ENCODE measurements at places on chromosomes 7 and 10. TPM values are rescaled to one million over a fixed set of nuclear protein-coding genes. Genes with fewer than 3 reads are reported as not detected.

The EMX2 gene
- 154 TPM for polyA plus RNA-seq

The ZNF804B gene
- 0.40 TPM for polyA plus RNA-seq

The PITX3 gene
- polyA plus RNA-seq: 1.2 TPM

The UPK3B gene
- polyA plus RNA-seq: 2.4 TPM

The CFAP70 gene
- polyA plus RNA-seq: 11.9 TPM

The NCOA4 gene
- polyA plus RNA-seq: 225 TPM

The ANKRD26 gene
- polyA plus RNA-seq: 15.6 TPM

The SFTPD gene
- polyA plus RNA-seq: 0.78 TPM

The DMBT1 gene
- 0.12 TPM for polyA plus RNA-seq

The CRYGN gene
- polyA plus RNA-seq: 5.6 TPM

GRCh38 chr7:44377681-44378421 lies 52.5 kb upstream of the CAMK2B start:
- DNase-seq: no peak

- DNase-seq: no peak
Measured at GRCh38 chr7:87151002-87151728, 1.1 kb upstream of the DMTF1 start.

DNA sequence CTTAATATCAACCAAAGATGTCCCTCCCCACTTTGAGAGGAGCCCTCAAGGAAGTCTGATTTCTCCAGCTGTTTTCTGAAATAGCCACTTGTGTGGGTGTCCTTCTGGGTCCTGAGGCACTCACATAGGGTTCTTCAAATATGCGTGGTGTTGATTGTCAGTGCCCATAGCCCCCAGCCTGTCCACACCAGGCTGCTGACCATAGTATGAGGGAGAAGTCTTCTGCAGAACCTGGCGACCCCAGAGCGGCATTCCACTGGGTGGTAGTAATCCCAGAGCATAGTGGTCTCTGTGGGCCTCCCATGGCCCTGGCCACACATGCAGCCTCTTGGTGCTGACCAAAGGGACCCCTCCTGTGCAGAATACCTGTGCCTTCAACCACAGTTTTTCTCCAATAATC lies 82.7 kb upstream of the MACROH2A2 start:
- no peak for DNase-seq

DNA sequence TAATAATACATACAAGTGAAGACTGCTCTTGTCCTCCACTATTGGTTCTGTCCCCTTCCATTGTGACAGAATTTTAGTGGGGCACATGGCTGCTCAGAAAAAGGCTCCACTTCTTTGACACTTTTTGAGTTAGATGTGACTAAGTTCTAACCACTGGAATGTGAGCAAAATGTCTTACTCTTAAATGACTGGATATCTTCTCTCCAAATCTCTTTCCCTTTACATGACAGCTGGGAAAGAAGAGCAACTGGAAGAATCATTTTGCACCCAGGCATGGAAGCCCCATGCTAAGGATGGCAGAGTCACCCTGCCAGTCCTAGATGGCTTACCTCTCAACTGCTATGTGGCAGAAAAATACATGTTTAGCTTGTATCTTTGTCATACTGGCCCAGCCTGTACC lies 97.7 kb downstream of the CACNA2D1 start:
- DNase-seq: no peak

DNA sequence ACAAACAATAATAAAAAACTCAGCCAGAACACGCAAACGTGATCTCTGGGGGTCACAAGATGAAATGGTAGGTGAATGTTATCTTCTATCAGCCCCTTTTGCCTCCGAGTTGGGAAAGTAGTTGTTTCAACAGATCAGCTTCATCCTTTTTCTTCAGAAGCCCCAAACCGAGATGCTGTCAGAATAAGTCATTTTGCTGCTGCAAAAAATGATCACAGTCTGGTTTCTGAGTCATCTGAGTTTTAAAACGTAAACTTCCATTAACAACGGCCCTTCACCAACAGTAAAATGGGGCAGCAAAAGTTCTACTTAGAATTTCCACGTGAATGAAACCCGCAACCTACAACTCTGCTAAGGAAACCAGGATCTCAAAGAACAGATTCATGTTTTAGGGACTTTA lies 44.9 kb downstream of the JCAD start:
- no peak for DNase-seq

- no peak for DNase-seq
Measured at GRCh38 chr10:54702583-54703485, 98.2 kb downstream of the PCDH15 start.

DNA sequence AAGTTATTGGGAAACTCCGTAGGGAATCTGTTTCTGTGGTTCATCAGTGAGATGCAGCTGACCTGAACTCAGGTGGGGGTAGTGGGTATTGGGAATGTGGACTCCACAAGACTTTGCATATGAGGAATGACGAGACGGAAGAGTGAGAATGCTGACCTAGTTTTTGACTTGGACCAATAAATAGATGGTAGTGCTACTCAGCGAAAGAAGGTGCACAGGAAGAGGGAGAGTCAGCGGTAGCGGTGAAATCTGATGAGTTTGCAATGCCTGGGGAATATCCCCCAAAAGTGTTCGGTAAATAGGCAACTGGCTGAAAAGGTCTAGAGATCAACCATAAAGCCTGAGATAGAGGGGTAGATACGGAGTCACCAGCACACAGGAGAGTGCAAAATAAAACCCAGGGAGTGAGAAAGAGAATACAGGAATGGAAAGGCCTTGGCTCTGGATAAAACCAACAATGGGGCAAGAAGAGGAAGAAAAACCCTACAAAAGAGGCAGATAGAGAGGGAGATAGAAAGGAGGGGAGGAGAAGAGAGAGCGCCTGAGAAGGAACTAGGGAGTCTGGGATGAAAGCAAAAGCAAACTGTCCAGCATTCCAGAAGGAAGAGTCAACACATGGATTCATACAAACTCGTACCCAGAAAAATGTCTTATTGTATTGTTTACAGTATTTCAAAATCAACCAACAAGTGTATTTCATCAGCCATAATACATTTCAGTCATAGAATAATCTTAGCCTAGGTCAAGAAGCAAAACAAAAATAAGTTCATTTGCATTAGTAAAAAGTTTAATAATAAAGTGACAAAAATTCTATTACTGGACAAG lies 5.4 kb downstream of the ARHGAP21 start:
- no peak for DNase-seq

GRCh38 chr7:158702196-158702595 lies 2.4 kb downstream of the NCAPG2 start:
- no peak for DNase-seq

GRCh38 chr7:151311294-151311864 lies 30.2 kb upstream of the NUB1 start:
- no peak for DNase-seq

DNA sequence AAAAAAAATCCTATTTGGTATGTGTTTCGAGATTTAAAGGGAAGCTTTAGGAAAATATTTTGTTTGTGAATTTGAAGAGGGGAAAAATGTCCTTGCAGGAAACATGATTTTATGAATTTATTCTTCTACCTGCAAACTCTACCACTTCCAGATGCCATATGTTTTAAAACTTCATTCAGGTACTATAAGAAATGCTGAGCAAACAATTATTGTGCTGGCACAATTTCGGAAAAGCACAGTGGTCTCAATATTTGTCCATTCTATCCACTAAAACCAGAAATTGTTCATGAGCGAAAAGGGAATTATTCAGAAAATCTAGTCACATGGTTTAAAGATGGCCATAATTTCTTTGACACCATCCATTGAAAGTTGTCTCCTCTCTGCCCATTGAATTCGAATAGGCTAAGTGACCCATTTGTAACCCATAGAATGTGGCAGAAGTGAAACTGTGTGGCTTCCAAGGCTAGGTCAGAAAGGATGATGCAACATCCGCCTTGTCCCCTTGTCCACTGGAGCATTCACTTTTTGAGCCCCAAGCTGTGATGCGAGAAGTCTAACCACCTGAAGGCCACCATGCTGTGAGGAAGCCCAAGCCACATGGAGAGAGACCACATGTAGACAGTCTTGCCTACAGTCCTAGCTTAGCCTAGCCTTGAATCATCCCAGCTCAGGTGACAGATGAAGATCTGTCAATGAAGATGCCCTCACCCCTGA lies 189.8 kb upstream of the PRKCQ start:
- DNase-seq: no peak

- DNase-seq: no peak
Measured at GRCh38 chr7:100007887-100008286, 7.5 kb upstream of the ZKSCAN1 start.

- no peak for DNase-seq
Measured at GRCh38 chr7:71990138-71990462, 422.0 kb downstream of the CALN1 start.

DNA sequence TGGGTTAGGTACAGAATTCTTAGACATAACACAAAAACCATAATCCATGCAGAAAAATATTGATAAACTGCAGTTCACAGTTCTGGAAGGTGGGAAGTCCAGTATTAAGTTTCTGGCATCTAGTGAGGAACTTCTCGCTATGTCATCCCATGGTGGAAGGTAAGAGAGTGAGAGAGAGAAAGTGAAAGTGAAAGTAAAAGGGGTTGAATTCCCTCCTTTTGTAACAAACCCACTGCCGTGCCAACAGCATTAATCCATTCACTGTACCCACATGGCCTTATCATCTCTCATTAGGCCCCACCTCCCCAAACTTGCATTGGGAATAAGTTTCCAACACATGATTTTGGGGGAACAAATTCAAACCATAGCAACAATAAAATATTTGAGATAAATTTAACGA lies 17.1 kb downstream of the ZNF485 start:
- no peak for DNase-seq

GRCh38 chr10:112949875-112950507 lies at the start of gene TCF7L2:
Gene TCF7L2, plus strand, starts transcription at chr10:112950247. Its CDS starts 510 bp downstream, at chr10:112950757.
- DNase-seq: peak; percentile 95

DNA sequence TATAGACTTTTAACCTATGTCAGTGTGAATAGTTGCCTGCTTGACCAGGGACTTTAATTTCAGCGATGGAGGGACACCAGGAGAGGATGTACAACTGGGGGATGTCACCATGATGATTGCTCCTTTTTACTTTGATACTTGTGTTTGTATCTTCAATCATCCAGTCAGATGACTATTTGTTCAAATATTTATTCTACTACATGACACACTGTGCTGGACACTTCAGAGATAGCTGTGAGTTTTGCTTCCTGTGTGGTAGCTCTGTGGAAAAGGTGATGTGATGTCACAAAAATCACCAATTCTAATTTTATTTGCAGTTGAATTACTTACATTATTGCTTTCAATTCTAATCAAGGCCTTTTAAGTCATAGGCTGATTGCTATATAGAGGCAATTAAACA lies 62.7 kb upstream of the CREB5 start:
- no peak for DNase-seq

GRCh38 chr7:45089341-45089891 lies 647 bp upstream of the NACAD start:
- DNase-seq: no peak

DNA sequence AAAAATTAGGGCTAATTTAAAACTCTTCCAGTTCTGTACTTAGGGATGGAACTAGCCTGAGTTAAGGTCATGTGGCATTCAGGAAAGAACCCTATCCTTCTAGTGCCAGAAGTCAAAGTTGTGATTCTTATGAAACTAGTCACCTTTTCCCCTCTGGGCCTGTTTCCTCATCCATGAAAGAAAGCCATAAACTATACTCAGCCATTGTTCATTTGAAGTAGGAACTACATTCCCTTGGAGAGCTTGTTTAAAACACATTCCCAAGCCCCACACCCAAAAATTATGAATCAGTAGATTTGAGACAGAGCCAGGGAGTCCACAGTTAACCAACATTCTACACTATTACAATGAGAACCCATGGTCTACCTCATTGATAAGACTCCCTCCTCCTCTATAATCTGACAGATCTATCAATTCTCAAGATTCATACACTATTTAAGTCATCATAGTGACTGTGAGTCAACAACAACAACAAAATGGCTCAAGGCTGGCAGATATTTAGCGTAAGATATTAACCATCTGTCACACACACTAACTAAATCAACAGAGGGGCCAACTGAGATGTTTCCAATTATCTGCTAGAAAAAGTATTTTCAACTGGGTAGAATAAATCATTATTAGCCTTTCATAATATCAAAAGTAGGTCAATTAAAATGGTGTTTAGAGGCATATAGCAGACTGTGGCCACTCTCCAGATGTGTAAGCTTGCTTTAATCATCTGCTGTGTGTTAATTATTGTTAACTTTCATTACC lies 102.3 kb downstream of the SLC25A13 start:
- DNase-seq: no peak

Measured in renal cortex interstitium (tissue), 15 donors.